ENCODE measurements at places on chromosomes 1 and 21.

GRCh38 chr1:56133522-56134472, 445.6 kb downstream of the PLPP3 start:
- DNase-seq = no peak

- no peak for DNase-seq
Measured at GRCh38 chr1:19922015-19922688, 1.3 kb downstream of the PLA2G2E start.

- DNase-seq = no peak
Measured at GRCh38 chr1:2135441-2135841, 59.1 kb downstream of the FAAP20 start.

- DNase-seq = no peak
Measured at GRCh38 chr1:26554781-26555180, 25.2 kb downstream of the RPS6KA1 start.

- DNase-seq = no peak
Measured at GRCh38 chr1:163308811-163309210, 12.9 kb upstream of the NUF2 start.

- no peak for DNase-seq
Measured at GRCh38 chr21:28196981-28197380, 795.7 kb downstream of the LTN1 start.

GRCh38 chr21:14982336-14982735, 82.5 kb downstream of the NRIP1 start:
- DNase-seq = no peak

- no peak for DNase-seq
Measured at GRCh38 chr1:42260376-42261070, 74.5 kb downstream of the FOXJ3 start.

DNA sequence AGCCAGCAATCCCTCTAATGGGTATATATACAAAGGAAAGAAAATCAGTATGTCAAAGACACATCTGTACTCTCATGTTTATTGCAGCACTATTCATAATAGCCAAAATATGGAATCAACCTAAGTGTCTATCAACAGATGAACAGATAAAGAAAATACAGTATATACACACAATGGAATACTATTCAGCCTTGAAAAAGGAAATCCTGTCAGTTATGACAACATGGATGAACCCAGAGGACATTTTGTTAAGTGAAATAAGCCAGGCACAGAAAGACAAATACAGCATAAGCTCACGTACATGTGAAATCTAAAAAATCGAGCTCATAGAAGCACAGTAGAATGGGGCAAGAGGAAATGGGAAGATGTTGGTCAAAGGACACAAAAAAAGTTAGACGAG, 69.1 kb downstream of the WARS2 start:
- no peak for DNase-seq

DNA sequence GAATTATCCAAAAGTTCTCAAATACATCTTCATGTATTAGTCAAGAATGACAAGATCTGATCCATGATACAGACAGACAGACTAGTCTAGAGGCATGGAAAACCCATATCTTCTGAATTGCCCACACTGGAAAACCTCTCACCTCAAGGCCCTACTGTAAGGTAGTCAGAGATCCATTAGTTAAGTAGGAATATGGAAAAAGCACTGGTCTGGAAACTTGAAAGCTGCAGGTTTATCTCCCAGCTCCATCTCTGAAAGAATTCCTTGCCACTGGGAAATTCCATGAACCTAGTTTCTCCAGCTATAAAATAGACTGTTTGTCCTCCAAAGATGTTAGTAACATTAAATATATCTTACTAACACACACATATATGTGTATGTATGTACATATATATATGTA, 169.2 kb downstream of the AKT3 start:
- no peak for DNase-seq

- no peak for DNase-seq
Measured at GRCh38 chr1:82520611-82521010, 719.9 kb downstream of the ADGRL2 start.

DNA sequence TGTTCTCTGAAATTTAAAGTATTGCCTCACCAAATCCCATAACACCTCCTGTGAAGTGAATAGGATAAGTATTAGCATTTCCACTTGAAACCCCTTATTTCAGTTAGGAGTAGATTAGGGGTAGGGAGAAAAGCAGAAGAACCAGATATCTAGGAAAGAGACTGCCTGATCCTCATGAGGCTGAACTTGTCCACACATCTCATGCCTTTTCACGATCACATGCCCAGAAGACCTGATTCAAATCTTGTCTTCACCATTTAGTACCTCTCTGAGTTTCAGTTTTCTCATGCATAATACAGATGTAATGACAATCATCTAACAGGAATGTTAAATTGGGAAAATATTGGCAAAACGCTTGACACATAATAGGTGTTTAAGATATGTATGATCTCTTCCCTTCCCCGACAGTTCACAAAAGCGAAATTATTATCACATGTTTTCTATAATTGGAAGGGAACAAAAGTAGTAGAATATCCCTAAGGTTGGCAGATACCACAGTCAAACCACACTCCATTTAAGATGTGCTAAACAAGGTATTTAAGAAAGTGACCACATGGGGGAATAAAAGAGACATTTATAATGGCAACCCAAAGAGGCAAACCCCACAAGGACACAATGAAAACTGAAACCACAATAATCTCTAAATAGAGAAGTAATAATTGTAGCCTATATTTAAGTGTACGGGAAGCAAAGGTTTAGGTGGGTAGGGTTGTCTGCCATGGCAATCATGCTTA, 25.2 kb downstream of the GFI1 start:
- DNase-seq = no peak

DNA sequence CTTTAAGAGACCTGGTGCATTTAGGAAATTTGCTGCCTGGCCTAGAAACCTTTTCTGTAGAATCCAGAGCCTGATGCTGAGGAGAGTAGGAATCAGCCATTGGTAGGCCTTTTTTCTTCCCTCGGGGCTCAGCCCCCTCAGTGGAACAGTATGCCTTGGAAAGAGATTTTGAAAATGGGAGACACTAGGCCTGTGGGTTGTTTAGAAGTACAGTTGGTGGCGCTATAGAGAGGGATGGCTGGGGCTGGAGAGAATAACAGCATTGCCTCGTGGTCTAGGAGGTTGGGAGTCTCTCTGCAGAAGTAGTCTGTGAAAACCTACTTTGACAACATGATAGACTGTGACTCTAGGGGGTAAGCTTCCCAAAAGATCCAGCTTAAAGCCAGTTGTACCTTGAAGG, 8.2 kb downstream of the KIF2C start:
- no peak for DNase-seq

GRCh38 chr1:167638064-167638463, 8.0 kb downstream of the RCSD1 start:
- DNase-seq = no peak

DNA sequence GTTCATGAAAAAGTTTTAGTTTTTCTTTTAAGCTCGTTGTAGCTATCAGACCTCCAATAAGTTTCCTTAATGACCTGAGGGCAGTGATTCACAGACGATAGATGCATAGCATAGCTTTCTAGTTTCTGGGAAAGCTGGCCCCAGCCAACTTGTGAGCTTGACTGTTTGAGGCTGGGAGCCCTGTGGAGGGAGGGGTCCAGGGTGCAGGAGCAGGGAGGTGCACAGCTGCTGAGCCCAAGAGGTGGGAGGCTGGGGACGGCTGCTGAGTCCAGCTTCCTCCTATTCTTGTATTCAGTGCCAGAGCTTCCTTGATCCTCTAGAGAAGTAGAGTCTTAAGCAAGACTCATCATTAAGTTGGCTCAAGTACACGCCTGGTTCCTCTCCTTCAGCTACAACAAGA, 11.0 kb upstream of the AVPR1B start:
- DNase-seq = no peak

GRCh38 chr1:230661976-230662375, 19.7 kb downstream of the COG2 start:
- DNase-seq = no peak

GRCh38 chr1:155996166-155996565, 17.8 kb upstream of the ARHGEF2 start:
- DNase-seq = no peak

- DNase-seq = no peak
Measured at GRCh38 chr1:22860414-22860800, 112.3 kb downstream of the LACTBL1 start.

DNA sequence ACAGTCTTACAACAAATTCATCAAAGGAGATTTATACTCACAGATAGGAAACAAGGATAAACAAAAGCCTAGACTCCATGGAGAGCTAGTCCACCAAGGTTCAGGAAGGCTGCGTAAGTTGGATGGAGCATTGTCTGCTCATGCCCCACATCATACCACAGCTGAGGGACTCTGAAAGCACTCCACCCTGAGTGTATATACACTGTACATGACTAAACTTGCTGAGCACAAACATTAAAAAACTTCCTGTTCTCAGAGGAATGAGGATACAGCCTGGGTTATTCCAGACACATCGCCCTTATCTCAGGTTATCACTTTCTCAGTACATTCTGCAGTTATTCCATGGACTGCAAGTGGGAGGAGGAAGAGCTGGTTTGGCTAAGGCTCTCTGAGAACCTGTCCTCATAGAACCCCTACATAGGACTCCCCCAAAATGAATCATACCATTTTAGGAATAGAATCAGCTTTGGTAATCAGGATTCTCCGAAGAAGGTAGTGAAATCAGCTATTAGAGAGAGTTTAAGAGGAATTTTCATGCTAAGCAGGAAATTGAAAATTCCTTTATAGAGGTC, 58.0 kb upstream of the PRMT6 start:
- DNase-seq = no peak
